ENCODE measurements at places on chromosomes 7 and 10.

DNA sequence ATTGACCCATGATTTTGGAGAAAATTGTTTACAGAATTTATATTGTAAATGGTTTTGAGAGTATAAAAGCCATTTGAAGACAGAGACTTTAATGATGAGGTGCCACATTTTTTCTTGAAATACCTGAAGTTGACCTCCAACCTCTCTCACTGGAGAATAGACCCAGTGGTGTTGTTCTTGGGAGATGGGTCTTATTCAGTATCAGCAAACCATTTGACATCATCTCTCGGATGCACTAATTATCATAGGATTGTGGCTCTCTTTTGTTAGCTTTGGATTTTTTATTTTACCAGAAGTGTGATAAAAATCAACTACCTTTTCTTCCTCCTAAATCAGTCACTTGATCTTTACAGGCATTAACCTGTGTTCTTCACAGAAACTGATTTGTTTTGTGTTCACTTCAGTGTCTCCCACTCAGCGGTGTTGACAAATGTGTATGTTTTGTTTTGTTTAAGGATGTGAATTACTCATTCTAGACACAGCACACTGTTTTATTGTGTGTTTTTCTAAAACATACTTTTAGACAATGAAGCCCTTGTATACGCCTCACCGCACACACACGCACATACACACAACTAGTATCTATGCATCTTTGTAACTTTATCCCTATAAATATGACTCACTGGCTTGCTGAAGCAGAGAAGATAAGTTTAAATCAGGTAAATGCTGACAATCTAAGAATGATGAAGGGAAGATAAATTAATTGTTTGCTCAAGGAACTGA, 455.6 kb downstream of the INHBA start:
- H3K4me3 ChIP-seq = no peak overlapping the region
- no peak overlapping the region for H3K27ac ChIP-seq
- DNase-seq = no peak
- no peaks in the 10 kb centered on the region for H3K27me3 ChIP-seq
- no peaks in the 10 kb centered on the region for H3K36me3 ChIP-seq

- no peaks in the 10 kb centered on the region for H3K4me1 ChIP-seq
- H3K27me3 ChIP-seq = no peaks in the 10 kb centered on the region
- H3K4me3 ChIP-seq = no peak overlapping the region
- no peaks in the 10 kb centered on the region for H3K36me3 ChIP-seq
- peak; percentile 11 for DNase-seq
- peak overlapping the region; percentile 20 for H3K27ac ChIP-seq
Measured at GRCh38 chr10:58435297-58435985, 50.2 kb downstream of the TFAM start.

GRCh38 chr7:14690075-14690474, 212.5 kb downstream of the DGKB start:
- no peak overlapping the region for H3K4me3 ChIP-seq
- no peaks in the 10 kb centered on the region for H3K27me3 ChIP-seq
- DNase-seq = no peak
- H3K36me3 ChIP-seq = no peaks in the 10 kb centered on the region
- H3K27ac ChIP-seq = no peak overlapping the region

GRCh38 chr7:17719998-17720397, 220.3 kb downstream of the SNX13 start:
- no peak for DNase-seq
- no peak overlapping the region for H3K4me3 ChIP-seq
- H3K36me3 ChIP-seq = no peaks in the 10 kb centered on the region
- H3K4me1 ChIP-seq = no peaks in the 10 kb centered on the region

DNA sequence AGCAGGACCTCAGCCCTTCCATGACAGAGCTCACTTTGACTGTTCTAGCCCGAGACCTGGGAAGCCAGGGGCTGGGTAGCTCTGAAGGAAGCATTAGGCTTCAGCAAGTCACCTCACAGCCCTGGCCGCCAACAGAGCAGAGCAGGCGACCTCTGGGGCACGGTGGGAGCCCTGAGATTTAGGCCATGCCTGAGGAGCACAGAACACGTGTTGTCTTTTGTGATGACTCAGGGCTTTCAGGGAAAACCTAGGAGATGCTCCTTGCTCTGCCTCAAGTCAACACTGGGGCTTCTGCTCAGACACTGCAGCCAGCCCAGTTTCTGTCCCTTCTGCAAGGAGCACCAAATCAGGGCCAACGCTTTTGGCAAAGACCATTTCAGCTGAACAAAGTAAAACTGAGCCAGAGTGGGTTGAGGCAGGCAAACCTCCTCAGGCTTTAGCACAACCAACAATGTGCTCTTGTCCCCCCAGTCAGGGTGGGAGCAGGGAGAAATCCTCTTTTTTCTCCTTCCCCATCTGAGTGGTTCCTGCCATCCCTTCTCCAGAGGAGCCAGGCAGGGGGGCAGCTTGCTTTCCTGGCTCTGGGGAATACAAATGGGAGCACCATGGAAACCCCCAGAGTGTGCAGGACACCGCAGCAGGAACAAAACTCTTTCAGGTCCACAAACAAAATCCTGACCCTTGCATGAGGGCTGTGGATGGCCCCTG, 14.4 kb downstream of the CAMK2G start:
- H3K4me3 ChIP-seq = no peak overlapping the region
- no peak overlapping the region for H3K27ac ChIP-seq
- H3K4me1 ChIP-seq = peaks cover 3% of the 10 kb centered on the region
- no peaks in the 10 kb centered on the region for H3K27me3 ChIP-seq
- peaks cover 32% of the 10 kb centered on the region for H3K36me3 ChIP-seq

DNA sequence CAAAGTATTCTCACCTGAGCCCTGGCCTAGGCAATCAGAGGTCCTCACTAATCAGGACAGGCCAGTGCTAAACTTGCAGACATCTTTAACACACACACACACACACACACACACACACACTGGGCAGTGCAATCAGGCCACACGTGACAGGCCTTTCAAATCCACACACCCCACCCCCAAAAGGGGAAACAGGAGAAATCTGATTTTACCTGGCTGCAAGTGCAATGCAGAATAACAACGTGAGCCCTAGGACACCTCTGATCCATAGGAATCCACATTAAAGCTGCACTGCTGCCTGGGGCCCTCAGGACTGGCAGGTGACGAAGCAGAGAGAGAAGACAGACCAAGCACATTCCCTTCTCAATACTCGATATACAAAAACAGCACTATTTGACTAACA, 218.9 kb downstream of the FAM107B start:
- DNase-seq = no peak
- H3K4me1 ChIP-seq = peaks cover 6% of the 10 kb centered on the region
- no peaks in the 10 kb centered on the region for H3K27me3 ChIP-seq
- no peak overlapping the region for H3K4me3 ChIP-seq
- no peak overlapping the region for H3K27ac ChIP-seq

DNA sequence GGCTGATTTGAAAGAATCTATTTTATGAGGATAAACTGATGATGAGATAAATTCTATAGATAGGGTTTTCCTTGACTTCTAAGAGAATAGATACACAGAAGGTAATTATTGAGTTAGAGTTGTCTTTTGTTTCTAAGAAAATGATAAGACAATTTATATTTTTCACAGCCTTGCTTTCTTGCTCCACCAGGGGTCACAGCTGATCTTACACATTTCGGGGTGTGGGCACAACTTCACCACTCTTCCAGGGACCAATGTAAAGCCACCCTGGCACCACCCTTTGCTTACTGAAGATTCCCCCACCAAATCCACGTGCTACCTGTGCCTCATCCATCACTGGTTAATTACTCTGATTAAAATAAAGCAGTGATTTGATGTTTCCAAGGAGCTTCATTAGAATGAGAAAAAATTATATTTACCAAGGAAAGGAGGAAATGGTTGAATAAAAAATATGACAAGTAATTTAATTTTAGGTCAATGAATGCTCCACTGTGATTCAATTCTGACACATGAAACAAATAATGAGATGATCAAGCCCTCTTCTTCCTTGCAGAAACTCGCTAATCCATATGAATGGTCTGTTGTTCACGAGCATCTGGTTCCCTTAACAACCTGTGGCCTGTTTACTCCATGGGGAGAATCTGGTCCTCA, 177.3 kb upstream of the TNS3 start:
- no peak overlapping the region for H3K27ac ChIP-seq
- no peaks in the 10 kb centered on the region for H3K36me3 ChIP-seq
- no peak overlapping the region for H3K4me3 ChIP-seq
- DNase-seq = no peak

GRCh38 chr7:70647801-70648498, 484.0 kb upstream of the GALNT17 start:
- no peak overlapping the region for H3K27ac ChIP-seq
- no peaks in the 10 kb centered on the region for H3K36me3 ChIP-seq
- H3K4me3 ChIP-seq = no peak overlapping the region
- no peaks in the 10 kb centered on the region for H3K27me3 ChIP-seq
- H3K4me1 ChIP-seq = no peaks in the 10 kb centered on the region
- no peak for DNase-seq

- no peak for DNase-seq
- no peaks in the 10 kb centered on the region for H3K27me3 ChIP-seq
- H3K27ac ChIP-seq = no peak overlapping the region
- H3K4me3 ChIP-seq = no peak overlapping the region
- no peaks in the 10 kb centered on the region for H3K4me1 ChIP-seq
Measured at GRCh38 chr10:22278441-22278782, 37.8 kb upstream of the COMMD3 start.

Data from heart right ventricle (tissue), 16 donors.